ENCODE measurements at places on chromosomes 7 and 10. TPM values are rescaled to one million over a fixed set of nuclear protein-coding genes. Genes with fewer than 3 reads are reported as not detected.

DNA sequence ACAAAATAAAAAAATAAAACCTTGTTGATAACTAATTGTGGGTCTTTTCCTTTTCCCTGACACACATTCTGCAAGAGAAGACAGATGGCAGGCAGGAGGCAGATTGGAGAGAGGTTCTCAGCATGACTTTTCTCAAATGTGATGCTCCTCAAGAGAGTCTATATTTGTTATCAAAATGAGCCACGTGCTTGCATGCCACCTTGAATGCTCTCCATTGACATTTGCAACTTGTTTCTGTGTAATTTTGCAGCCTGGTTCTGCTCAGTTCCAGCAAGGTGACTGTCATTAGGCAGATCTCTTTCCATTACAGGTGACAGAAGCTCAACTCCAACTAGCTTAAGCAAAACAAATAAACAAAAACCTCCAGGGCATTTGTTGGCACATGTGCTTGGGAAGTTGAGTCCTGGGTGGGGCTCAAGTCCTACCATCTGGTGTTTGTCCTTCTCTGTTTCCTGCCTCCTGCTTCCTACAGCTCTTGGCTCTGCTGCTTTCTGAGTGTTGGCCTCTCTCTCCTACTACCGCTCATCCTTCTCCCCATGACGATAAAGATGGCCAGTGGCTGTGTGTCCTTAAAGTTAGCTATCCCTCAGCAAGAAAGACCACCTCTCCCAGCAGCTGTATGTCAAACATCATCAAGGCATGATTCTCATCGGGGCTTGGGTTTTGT, 56.7 kb downstream of the GRK5 start:
- H3K27me3 ChIP-seq = no peaks in the 10 kb centered on the region
- peaks cover 29% of the 10 kb centered on the region for H3K4me1 ChIP-seq
- DNase-seq = no peak

- H3K27me3 ChIP-seq = peaks cover 6% of the 10 kb centered on the region
These were observed 365.6 kb downstream of the WDR11 start for GRCh38 chr10:121216721-121217181.

CADPS2 gene
- not detected for total RNA-seq

AKR1D1 gene
- total RNA-seq = not detected

SLC26A5 gene
- total RNA-seq = not detected
